ENCODE measurements at places on chromosomes 11 and 22.

GRCh38 chr11:22491555-22492225 lies 133.9 kb downstream of the FANCF start:
- no peak overlapping the region for H3K4me3 ChIP-seq
- H3K27ac ChIP-seq, result no peak overlapping the region
- H3K4me1 ChIP-seq, result no peaks in the 10 kb centered on the region

DNA sequence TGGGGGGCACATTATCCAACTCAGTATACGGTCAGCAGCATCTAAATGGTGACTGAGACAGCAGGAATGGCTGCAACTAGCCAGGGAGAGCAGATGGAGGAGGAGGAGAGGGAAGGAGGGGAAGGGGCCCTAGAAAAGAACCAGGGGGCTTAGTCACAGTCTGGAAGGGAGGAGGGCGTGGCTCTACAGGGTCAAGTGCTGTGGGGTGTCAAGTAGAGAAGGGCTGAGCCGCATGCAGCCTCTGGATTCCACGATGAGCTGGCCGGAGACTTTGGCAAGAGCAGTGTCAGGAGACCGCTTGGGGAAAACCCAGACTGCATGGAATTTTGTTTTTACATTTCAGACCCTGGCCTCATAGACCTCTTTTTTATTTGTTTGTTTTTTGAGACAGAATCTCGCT lies 25.8 kb upstream of the PPFIA1 start:
- H3K4me1 ChIP-seq, result no peaks in the 10 kb centered on the region
- no peak overlapping the region for H3K4me3 ChIP-seq
- no peak for DNase-seq
- H3K27ac ChIP-seq, result no peak overlapping the region
- H3K27me3 ChIP-seq, result peaks cover 2% of the 10 kb centered on the region

DNA sequence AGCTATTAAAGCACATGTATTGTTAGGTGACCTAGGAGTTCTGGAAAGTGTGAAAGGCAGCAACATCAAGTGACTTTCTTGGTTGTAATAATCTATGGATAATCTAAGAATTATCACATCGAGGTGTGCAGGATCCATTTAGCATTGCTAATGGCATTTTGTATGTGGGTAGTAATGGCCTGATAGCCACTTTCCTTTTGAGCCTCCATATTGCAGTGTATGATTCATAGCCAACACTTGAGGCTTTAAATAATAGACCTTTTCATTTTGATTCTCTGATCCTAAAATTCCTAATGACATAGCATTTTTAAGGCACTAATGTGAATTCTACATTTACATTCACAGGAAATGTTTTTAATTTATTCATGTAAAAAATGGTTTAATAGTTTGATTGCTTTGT lies 759.4 kb downstream of the NELL1 start:
- H3K27me3 ChIP-seq, result no peaks in the 10 kb centered on the region
- H3K36me3 ChIP-seq, result no peaks in the 10 kb centered on the region
- DNase-seq, result no peak
- no peak overlapping the region for H3K4me3 ChIP-seq

GRCh38 chr11:109130910-109131309 lies 291.1 kb upstream of the C11orf87 start:
- no peaks in the 10 kb centered on the region for H3K27me3 ChIP-seq
- no peaks in the 10 kb centered on the region for H3K36me3 ChIP-seq
- no peak overlapping the region for H3K4me3 ChIP-seq
- no peak overlapping the region for H3K27ac ChIP-seq
- no peaks in the 10 kb centered on the region for H3K4me1 ChIP-seq

DNA sequence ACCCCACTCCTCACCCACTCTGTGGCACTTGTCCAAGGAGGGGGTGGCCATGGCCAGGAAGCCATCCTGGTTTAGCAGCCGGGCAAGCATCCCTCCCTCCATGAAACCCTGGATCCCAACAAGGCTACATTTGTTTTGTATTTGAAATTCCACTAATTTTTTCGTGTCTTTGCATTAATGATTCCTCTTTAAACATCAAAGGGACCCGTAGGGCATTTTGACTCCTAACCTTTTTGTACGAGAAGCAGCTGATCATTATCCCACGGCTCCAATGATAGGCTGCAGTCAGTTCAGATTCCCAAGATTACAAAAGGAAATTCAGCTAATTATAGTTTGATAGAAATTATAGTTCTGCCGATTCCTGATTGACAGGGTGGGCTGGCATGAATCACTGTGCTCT lies 10.7 kb downstream of the MYEOV start:
- no peak for DNase-seq
- H3K36me3 ChIP-seq, result no peaks in the 10 kb centered on the region
- H3K27me3 ChIP-seq, result no peaks in the 10 kb centered on the region
- no peak overlapping the region for H3K4me3 ChIP-seq

DNA sequence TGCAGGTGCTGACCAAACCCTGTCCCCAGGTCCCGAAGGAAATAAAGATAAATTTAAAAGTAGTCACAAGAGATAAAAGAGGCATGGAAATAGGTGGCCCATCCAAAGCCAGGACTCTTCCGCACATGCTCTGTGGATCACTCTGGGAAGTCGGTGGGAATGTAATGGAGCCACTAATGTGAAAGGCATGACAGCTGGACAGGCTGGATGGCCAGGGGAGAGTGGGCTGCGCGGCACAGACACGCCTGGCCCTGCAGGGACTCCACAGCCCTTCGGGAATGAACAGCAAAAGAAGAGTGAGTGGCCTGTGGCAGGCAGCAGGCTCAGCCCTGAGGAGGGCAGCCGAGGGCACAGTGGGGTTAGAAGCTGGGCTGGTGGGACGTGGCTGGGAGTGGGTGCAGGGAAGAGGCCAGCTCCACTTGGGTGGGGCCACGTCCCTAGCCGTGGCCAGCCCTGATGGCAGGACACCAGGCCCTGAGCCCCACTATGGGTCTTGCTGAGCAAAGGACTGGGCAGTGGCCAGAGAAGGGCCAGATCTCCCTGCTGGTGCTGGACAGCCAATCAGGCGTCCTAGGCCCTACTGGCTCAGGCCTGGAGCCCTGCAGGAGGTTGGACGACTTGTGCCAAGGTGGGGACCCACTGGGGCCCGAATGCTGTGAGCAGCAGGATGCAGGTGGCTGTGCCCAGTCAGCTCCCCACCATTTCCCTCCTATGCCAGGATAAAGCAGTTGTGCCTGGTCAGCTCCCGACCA lies 31.3 kb upstream of the GNB1L start:
- H3K27me3 ChIP-seq, result no peaks in the 10 kb centered on the region
- no peak overlapping the region for H3K4me3 ChIP-seq
- DNase-seq, result peak; percentile 8

DNA sequence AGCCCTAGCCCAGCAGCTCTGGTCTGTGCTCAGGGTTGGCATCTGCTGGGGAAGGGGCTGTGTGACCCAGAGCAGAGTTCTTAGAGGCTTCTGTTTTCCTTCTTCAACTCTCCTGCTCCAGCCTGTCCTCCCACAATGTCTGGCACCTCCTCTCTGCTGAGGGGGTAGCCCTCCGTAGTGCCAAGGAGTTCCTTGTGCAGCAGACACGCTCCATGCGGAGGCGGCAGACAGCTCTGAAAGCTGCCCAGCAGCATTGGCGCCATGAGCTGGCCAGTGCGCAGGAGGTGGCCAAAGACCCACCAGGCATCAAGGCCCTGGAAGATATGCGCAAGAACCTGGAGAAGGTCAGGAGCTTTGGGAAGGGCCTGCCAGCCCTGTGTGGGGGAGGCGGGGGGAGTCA lies 69.3 kb downstream of the CEP164 start:
- no peak overlapping the region for H3K27ac ChIP-seq
- no peak overlapping the region for H3K4me3 ChIP-seq
- H3K36me3 ChIP-seq, result no peaks in the 10 kb centered on the region
- DNase-seq, result no peak

GRCh38 chr11:67113231-67113721 lies 5.8 kb upstream of the KDM2A start:
- H3K4me1 ChIP-seq, result peaks cover 21% of the 10 kb centered on the region
- H3K36me3 ChIP-seq, result no peaks in the 10 kb centered on the region
- H3K4me3 ChIP-seq, result no peak overlapping the region
- no peak for DNase-seq
- H3K27me3 ChIP-seq, result no peaks in the 10 kb centered on the region
- no peak overlapping the region for H3K27ac ChIP-seq

DNA sequence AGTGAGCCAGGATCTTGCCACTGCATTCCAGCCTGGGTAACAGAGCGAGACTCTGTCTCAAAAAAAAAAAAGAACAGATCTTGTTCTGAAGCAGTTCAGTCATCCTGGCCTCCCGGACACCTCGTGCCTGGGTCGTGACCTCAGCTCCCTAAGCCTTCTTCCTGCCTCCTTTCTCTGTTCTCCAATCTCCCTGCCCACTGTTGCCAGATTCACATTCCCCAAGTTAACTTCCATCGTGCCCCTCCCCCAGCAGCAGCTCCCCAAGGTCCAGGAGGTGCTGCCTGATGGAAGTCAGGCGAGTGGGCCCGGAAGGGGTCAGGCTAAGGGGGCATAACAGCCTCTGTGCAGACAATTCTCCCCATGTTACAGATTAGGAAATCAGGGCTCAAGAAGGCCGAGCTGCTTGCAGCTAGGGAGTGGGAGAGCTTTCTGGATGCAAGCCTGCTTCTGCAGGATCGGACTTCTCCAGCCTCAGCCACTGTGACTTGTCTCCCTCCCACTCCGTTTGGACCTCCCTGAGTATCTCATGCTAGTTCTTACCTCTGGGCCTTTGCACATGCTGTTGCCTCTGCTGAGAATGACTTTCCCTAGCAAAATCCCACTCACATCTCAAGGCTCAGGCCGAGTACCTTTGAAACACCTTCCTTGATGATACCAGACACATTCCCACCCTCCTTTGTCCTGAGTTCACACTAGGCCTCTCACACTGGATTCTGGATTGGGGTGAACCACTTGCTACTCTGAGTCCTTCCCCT lies 14.3 kb upstream of the TMEM184B start:
- no peaks in the 10 kb centered on the region for H3K27me3 ChIP-seq
- H3K4me1 ChIP-seq, result no peaks in the 10 kb centered on the region
- peaks cover 29% of the 10 kb centered on the region for H3K36me3 ChIP-seq
- no peak overlapping the region for H3K27ac ChIP-seq
- H3K4me3 ChIP-seq, result no peak overlapping the region

- no peaks in the 10 kb centered on the region for H3K4me1 ChIP-seq
- no peaks in the 10 kb centered on the region for H3K36me3 ChIP-seq
- DNase-seq, result no peak
- H3K27me3 ChIP-seq, result no peaks in the 10 kb centered on the region
Measured at GRCh38 chr11:117913736-117914397, 15.3 kb downstream of the TMPRSS13 start.

DNA sequence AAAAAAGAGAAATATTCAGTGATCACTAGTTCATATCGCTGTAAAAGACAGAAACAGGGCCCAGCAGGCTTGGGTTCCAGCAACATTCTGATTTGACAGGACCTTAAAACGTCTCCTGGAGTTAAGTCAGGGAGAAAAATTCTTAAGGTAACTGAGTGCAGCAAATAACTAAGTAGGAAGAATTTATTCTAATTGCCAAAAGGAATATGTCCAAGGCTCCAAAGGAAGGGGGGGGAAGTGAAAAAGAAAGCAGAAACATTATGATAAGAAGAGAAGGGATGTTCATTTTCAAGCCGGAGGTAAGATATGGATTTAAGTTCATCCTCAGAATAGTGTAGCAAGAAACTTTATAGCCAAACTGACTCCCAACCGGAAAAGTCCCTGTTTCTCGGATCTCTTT lies 90.4 kb downstream of the WT1 start:
- H3K27me3 ChIP-seq, result no peaks in the 10 kb centered on the region
- H3K4me3 ChIP-seq, result no peak overlapping the region
- no peaks in the 10 kb centered on the region for H3K36me3 ChIP-seq

DNA sequence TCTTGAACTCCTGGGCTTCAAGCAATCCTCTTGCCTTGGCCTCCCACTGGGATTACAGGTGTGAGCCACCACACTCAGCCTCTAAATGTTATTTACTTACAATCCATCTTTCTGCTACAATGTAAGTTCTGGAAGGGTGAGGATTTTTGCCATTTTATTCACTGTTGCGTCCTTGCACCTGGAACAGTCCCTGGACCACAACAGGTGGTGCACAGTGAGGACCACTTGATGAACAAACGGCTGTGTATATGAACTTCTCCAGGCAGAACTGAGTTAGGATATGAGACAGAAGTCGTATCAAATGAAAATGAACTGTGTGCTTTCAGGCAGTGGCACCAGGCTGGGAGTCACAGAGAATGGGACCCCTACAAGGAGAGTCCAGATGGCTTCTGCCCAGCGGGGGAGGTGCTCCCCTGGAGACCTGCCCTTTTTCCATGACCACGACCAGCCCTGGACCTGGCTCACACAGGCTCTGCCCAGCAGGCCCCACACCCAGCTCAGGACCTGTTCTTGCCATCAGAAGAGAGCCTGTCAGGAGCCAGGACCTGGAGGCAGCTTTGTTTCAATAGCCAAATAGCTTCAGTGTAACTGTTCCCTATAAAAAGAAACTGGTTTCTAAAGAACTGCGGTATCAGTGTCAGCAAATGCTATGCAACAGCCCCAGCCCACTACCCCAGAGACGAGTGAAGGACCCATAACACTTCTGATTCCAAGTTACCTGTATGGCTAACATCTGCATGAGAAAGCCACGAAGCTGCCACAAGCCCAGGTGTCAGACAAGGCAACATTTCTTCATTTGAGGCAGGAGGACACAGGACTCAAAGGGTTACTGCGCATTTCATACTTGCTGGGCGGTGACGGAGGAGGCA lies 104.9 kb downstream of the MICAL3 start:
- H3K27ac ChIP-seq, result peak overlapping the region; percentile 76
- DNase-seq, result no peak
- H3K4me1 ChIP-seq, result peaks cover 79% of the 10 kb centered on the region

DNA sequence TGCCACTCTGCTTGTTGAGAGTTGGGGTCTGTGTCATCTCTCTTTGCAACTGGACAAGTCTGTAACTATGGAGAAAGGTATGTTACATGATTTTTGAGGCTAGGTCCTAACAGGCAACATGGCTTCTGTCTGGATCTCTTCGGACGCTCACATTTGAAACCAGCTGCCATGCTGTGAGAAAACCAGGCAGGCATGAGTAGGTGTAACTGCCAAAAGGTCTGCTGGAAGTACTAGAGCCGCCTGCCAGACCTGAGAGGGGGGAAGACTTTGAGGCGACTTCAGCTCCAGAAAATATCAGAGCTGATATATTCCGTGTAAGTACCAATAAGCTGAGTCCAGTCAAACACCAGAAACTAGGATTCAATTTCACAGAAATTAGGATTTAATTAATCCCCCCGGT lies 579.5 kb downstream of the LRRC4C start:
- no peaks in the 10 kb centered on the region for H3K36me3 ChIP-seq
- no peak overlapping the region for H3K4me3 ChIP-seq
- no peaks in the 10 kb centered on the region for H3K27me3 ChIP-seq
- H3K4me1 ChIP-seq, result no peaks in the 10 kb centered on the region
- DNase-seq, result no peak
- H3K27ac ChIP-seq, result no peak overlapping the region

DNA sequence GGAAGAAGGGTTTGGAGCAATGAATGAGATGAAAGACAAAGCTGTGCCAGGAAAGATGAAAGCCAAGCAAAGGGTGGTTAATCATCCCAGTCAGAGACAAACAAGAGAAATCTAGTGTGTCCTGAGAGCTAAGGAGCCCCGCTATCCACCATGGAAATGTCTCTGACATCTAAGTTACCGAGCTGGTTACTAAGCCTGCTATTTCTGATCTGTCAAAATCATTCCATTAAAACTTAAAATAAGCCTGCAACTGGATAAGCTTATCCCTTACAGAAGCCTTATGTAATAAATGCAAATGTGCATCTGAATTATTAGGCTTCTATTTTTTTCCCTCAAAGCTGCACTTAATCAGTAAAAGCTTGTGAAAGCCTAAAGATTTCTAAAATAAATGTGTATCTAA lies 22.1 kb upstream of the SESN3 start:
- no peak for DNase-seq
- H3K27ac ChIP-seq, result no peak overlapping the region
- H3K4me1 ChIP-seq, result peaks cover 5% of the 10 kb centered on the region
